Stimulated activated naive B cell treated with anti-CD40 and anti-IgM and Interleukin-4, amounts not matched to agents 10 μg/mL and 1 μg/mL and 100 μg/mL, for 72 hours (primary cell): ENCODE measurements at places on chromosomes 6 and 20.

- no peak for DNase-seq
Measured at GRCh38 chr6:167981916-167982462, 15.5 kb upstream of the KIF25 start.

DNA sequence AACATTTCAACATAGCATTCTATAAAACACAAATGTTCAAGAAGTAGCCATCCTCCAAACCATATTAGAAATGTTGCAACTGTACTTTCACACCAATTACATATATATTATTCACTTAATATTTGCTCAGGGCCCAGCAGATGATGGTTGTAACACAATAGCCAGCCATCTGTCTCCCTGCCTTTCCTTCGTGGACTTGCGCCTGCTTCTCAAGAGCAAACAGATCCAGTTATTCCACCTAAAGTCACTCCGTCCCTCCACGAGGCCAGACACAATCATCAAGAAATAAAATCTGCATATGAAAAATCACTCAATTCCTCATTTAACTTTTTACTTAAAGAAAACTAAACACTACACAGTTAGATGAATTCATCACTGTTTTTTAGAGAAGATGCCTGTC, 160.4 kb downstream of the RALGAPA2 start:
- DNase-seq = no peak

GRCh38 chr6:43078691-43079090, 2.6 kb downstream of the PTK7 start:
- DNase-seq = no peak

- no peak for DNase-seq
Measured at GRCh38 chr20:3203315-3204123, 963 bp downstream of the DDRGK1 start.

DNA sequence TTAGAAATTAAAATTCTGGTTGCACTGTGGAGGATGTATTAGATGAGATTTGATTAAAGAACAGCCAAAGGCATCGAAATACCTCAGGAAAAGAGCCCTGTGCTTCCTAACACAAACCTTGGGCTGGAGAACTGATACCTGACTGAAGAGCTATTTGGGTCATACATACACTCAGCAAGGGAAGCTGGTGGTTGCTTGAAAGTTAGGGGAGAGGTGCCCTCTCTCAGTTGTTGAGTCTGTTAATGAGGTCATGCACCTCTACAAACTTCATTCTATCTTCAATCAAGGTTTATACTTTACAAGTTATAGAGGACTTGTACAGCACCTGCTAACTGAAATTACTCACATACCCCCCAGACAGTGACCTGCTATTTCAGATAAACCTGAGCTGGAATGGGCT, 25.5 kb downstream of the FAM184A start:
- DNase-seq = no peak

GRCh38 chr6:111609028-111609820, 3.5 kb upstream of the TRAF3IP2 start:
- DNase-seq = no peak

DNA sequence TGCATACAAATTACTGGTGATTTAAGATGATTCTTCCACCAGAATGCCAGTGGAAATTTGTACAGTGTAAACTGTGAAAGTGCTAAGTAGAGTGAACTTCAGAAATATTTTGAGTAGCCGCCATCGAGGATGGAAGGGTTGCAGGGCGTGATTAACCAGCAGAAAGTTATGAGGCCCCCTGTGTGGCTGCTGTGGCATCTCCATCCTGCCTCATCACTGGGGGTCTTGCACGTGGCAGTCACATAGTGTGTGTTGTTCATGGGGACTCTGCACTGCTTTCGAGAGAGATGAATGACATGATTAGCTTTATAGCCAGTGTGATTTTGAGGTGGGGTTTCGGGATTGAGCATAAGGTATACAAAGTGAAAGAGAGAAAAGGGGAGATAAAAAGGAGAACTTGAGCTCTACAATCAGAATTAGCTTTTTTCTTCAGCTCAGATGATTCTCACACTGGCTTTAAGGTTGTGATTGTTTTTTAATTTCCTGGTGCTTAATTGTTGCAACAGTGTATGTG, 26.4 kb downstream of the KCTD20 start:
- no peak for DNase-seq

GRCh38 chr6:96836631-96837080, 621 bp downstream of the GPR63 start:
- no peak for DNase-seq

GRCh38 chr6:18047406-18047805, 60.0 kb upstream of the KIF13A start:
- no peak for DNase-seq

GRCh38 chr20:9145142-9145541, 76.3 kb downstream of the PLCB4 start:
- DNase-seq = no peak

GRCh38 chr6:169777896-169778295, 26.5 kb downstream of the ERMARD start:
- DNase-seq = no peak

DNA sequence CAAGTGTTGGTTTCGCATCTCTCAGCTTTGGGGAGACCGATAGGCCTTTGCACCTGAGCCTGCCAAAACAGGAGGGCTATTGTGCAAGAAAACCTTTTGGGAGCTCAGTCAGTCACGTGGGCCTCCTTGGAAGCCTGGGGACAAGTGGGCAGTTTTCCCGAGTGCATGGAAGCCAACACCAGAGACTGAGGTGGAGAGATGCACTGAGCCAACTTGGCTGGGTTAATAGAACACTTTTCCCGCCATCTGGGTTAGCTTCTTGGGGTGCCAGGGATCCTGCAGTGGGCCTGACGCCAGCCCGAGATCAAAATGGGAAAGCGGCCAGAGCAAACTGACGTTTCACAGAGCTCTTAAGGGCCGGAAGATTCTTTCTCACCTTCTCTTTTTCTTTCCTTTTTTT, 2.8 kb upstream of the OOEP start:
- DNase-seq = no peak

GRCh38 chr20:24609757-24610156, 140.3 kb downstream of the SYNDIG1 start:
- no peak for DNase-seq

DNA sequence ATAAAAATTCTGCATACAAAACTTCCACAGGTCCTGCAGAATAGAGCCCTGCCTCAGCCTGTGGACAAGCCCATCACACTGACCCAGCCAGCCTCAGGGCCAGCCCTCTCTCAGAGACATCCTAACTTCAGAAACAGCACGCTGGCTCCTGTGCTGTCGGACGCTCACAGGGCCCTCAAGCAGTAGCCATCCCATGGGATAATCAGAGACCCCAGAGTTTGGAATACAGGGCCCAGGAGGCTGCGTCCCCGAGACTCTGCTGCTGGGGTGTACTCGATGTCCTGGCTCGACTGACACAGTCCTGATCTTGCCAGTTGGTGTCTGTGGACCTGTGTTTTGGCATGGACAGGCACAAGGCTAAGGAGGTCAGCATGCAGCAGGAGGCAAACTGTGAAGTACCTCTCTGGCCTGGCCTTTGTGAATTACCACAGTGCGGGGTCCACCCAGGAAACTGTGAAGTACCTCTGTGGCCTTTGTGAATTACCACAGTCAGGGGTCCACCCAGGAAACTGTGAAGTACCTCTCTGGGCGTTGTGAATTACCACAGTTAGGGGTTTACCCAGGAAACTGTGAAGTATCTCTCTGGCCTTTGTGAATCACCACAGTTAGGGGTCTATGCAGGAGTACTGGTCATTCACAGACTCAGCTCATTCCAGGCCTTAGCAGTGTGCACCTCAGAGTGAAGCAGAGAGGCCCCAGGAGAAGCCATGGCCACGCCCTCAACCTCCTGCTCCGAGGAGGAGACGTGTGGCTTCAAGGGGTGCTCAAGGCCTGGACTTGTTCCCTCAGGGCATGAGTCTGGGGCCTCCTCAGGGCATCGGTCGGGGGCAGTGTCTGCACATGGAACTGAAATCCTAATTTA, 212.4 kb downstream of the SYNDIG1 start:
- DNase-seq = no peak

DNA sequence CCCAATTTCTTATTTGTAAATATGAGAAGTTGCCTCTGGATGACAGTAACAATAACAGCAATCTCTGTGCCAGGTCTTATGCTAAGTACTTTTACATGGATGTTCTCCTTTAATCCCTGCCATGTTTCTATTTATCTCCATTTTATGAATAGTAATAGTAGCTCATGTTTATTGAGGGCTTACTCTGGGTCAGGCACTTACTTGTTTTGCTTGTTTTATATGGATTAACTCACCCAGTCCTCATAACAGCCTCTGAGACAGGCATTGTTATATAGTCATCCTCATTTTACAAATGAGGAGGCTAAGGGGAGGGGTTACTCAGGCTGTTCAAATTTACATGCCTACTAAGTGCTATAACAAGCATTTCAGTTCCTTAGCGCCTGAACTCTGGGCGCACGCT, 64.3 kb downstream of the ARID1B start:
- DNase-seq = no peak

DNA sequence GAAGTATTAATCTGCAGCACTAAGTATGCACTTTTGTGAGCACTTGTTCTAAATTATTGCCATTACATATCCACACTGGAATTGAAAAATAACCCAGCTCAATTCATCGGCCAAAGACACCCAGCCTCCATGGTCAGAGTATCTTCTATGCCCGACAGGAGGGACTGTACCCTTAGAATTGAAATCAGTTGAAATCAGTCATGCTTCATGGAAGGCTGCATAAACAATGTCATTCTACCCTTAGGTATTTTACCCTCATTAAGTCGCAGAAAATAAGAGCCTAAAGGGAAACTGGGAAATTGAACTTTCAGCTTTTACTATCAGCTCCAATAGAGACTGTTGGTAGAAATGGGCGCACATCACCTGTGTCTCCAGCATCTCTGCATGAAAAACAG, 2.9 kb upstream of the RAMACL start:
- DNase-seq = no peak

GRCh38 chr6:32933661-32934085, 7.2 kb downstream of the HLA-DMB start:
- no peak for DNase-seq

DNA sequence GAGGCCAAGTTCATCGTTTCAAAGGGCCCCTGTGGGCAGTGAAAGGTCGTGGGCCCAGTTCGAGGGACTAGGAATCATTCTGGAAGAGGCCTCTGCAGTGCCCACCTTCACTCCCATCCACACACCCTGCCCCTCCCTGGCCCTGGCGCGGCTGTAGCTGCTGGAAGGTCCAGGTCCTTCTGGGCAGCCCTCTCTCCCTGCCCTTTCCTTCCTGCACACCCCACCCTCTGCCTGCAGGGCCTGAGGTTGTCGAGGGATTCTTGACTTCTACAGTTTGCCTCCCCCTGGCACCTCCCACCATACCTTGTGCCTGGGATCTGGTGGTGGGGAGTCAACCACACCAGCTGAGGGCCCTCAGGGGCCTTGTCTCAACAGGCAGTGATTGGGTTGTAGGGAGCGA, 4.5 kb upstream of the MYT1 start:
- no peak for DNase-seq

DNA sequence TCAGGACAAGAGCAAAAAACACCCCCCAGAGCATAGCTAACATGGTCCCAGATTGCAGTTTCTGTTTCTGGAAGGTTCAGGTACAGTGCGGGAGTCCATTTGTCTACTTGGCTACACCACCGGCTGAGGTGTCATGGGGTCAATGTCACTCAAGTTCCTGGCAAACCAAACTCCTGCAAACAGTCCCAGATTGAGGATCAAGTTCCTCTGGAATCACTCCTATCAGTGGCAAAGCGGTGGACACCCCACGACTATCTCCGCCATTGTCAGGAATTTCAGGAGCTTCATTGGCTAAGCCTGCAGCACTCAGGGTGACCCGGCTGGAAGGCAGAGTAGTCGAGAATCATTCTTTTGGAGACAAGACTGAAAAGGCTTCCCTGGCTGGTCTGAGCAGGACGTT, 41.8 kb downstream of the SLC22A1 start:
- no peak for DNase-seq

- no peak for DNase-seq
Measured at GRCh38 chr6:54130179-54130578, 18.9 kb downstream of the MLIP start.

DNA sequence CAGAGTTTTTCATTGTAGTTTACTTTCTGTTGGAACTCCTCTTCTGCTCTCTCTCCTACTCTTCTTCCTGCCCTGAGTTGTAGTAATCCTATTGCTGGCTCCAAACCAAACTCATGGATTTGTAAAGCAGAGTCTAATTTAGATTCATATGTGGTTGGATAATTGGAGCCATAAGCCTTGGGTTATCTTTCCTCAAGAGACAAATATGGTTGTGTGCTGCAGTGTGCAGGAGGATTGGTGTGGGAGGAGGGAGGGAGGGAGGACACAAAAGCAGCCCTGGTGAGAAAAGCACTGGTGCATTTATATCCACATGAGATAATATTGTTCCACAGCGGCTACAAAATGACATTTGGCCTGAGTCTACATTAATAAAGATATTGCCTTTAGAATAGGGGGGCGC, 4.2 kb downstream of the HLA-G start:
- no peak for DNase-seq

DNA sequence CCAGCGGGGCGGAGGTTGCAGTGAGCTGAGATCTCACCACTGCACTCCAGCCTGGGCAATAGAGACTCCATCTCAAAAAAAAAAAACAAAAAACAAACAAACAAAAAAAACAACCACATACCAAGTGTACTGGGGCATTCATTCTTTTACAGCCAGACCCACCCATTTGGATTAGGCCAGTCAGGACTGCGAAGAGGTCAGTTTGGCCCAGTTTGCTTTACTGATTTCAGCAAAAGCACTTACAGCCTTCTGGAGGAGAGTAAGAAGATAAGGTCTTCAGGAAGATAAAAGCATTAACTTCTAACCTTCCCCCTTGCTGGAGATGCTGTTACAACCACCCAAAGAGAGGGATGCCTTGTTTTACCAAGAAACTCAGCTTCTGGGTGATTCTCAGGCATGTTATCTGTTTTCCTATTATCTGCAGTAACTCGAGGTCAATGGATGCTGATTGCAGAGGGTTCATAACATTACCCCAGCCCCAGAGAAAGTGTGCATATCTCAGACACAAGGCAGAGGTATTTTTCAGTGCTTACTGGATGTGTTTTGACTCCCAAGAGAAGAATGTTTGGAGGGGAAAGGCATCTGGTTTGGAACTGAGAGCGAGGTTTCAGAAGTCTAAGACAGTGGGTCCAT, 118.9 kb downstream of the RIN2 start:
- no peak for DNase-seq

- DNase-seq = no peak
Measured at GRCh38 chr6:160792708-160793107, 90.7 kb downstream of the PLG start.

- no peak for DNase-seq
Measured at GRCh38 chr20:25041813-25042530, 16.0 kb downstream of the ACSS1 start.

DNA sequence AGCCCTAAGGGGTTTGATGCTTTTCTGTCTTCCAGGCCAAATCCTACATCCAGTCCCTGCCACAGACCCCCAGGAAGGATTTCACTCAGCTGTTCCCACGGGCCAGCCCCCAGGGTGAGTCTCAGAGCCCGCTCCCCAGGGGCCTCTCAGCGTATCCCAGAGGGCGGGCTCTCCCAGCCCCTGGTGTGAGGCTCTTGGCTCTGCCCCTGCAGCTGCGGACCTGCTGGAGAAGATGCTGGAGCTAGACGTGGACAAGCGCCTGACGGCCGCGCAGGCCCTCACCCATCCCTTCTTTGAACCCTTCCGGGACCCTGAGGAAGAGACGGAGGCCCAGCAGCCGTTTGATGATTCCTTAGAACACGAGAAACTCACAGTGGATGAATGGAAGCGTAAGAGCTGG, 8.4 kb downstream of the MAPK13 start:
- no peak for DNase-seq
